ENCODE measurements at places on chromosomes 7 and 10. TPM values are rescaled to one million over a fixed set of nuclear protein-coding genes. Genes with fewer than 3 reads are reported as not detected.

Gene ANKRD30A
- polyA plus RNA-seq, result not detected

Gene BMPER
- 8.8 TPM for polyA plus RNA-seq

Gene CADPS2
- 0.38 TPM for polyA plus RNA-seq

Gene FKBP6
- polyA plus RNA-seq, result not detected

Gene CRPPA
- 0.39 TPM for polyA plus RNA-seq

Gene FOXP2
- polyA plus RNA-seq, result 0.66 TPM

Gene CYP3A7
- not detected for polyA plus RNA-seq

Gene STOX1
- polyA plus RNA-seq, result not detected

Gene C10orf53
- polyA plus RNA-seq, result not detected
